Muscle of arm (tissue), 14 donors: ENCODE measurements at places on chromosomes 7 and 10. TPM values are rescaled to one million over a fixed set of nuclear protein-coding genes. Genes with fewer than 3 reads are reported as not detected.
A peak's percentile ranks its signal among the peaks of the same experiment; 100 is the strongest.

The PPA1 gene
- polyA plus RNA-seq: 97.6 TPM

The MARVELD1 gene
- 40.4 TPM for polyA plus RNA-seq

DNA sequence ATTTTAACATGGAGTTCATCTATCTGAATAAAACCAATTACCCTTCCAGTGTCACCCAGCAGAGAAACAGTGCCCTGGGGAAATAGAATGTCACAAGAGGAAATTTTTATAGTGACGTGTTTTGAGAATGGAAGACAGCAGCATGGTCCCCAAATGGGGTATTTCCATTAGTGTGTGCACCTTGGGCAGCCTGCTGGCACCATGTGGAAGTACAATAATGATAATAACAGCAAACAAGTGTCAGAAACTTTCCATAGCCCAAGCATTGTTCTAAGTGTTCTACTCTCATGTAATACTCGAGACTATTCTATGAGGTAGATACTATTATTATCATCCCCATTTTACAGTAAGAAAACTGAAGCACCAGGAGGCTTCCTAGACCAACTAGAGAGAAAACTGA is 2.2 kb upstream of the PDE1C start:
- DNase-seq: no peak

DNA sequence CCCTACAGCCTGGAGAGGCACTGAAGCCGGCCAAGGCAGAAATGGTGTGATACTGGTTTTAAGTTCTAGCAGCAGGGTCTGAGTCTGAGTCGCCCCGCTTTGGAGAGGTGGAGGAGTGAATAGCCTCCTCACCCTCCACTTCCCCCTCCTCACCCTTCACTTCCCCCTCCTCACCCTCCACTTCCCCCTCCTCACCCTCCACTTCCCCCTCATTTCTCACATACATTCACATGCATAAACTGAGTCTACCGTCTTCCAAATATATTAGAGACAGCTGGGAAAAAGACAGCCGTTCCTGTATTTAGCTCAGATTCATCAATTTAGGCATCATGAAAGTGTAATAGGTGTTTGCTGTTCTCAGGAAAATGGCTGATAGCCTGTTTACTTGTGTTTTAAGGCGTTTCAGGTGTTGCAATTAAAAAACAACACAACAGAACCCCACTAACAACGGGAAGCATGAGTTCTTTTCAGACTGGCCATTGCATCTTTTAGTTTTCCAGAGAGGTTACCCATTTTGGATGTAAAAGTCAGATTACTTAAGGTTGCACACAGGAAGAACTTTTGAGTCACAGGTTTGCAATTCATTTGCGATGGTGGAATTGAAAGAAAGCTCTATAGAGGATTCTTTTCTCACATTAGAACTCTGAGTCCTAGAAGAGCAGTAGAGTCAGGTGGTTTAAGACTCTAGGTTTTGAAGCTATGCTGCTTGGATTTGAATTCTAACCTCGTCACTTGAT is 861 bp downstream of the NRBF2 start:
- DNase-seq: no peak

- DNase-seq: no peak
Measured at GRCh38 chr10:127553417-127553816, 4.3 kb downstream of the NPS start.

GRCh38 chr10:96906864-96907263 is 74.8 kb downstream of the LCOR start:
- DNase-seq: no peak

GRCh38 chr10:63548860-63549259 is 27.7 kb downstream of the REEP3 start:
- no peak for DNase-seq

DNA sequence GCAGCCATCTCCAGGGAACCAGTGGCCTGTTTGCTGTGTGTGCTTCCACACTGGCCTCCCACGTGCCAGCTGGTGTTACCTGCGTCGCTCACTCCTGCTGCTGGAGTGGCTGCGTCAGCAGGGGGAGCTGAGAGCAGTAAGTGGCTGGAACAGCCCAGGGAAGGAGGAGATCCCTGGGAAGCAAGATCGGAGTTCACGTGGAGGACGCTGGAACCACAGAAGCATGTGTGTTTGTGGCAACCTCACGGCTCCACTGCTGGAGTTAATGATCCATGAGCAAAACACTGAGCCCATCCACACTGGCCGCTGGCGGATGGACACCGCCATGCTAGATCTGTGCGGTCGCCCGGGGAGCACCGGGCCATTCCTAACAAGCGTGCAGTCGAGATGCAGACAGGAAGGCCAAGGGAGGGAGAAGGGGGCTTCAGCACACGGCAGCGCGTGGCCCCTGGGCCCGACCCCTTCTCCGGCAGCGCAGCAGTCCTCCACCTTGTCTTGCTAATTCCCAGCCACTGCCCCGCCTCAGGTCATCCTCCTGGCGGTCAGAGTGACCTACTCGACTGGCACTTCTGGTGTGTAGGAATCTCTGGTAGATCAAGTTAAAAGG is 68.5 kb upstream of the EEPD1 start:
- DNase-seq: no peak

The CCDC146 gene
- 17.5 TPM for polyA plus RNA-seq

GRCh38 chr7:30921540-30922401 is 10.1 kb downstream of the AQP1 start:
- DNase-seq: no peak

The TRIM73 gene
- 2.6 TPM for polyA plus RNA-seq

- DNase-seq: no peak
Measured at GRCh38 chr7:437329-438251, 82.1 kb downstream of the PDGFA start.

The IFIT1B gene
- polyA plus RNA-seq: 0.46 TPM

DNA sequence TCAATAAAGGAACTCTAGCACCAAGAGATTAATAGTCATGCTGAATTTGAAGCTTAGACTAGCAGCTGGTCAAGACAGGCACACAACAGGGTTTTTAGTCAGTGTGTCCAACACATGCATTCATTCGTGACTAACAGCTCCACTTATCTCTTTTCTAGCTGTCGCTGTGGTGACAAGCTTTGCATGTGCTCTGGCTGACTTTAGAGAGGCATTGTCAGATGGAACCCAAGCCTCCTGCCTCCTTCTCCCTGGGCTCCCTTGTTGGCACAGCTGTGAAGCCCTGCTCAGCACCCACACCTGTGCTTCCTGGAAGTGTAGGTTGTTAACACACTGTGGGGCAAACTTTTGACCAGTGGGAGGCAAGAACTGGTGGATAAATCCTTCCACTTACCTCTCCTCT is 9.8 kb upstream of the AGK start:
- DNase-seq: no peak

GRCh38 chr7:142534726-142535122 is 214.5 kb upstream of the PRSS1 start:
- no peak for DNase-seq

The CLCN1 gene
- 0.50 TPM for polyA plus RNA-seq

DNA sequence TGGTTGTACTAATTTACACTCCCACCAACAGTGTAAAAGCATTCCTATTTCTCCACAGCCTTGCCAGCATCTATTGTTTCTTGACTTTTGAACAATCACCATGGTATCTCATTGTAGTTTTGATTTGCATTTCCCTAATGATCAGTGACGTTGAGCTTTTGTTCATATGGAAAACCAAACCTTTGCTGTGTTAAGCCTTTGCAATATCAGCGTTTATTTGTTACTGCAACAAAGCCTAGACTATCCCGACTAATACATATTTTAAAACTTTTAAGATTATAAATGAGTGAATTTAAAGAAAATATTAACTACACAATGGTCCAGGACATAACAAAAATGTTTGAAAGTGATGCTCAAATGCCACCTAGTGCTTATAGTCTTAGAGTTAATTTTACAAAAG is 26.6 kb downstream of the TRIL start:
- DNase-seq: no peak

The CRYGN gene
- polyA plus RNA-seq: not detected

GRCh38 chr7:41628901-41629300 is 74.0 kb downstream of the INHBA start:
- DNase-seq: no peak

- no peak for DNase-seq
Measured at GRCh38 chr7:6011541-6011940, 2.5 kb downstream of the AIMP2 start.

GRCh38 chr7:17558558-17559332 is 260.3 kb downstream of the AHR start:
- no peak for DNase-seq

GRCh38 chr10:73506491-73506890 is 10.7 kb upstream of the PPP3CB start:
- DNase-seq: no peak

DNA sequence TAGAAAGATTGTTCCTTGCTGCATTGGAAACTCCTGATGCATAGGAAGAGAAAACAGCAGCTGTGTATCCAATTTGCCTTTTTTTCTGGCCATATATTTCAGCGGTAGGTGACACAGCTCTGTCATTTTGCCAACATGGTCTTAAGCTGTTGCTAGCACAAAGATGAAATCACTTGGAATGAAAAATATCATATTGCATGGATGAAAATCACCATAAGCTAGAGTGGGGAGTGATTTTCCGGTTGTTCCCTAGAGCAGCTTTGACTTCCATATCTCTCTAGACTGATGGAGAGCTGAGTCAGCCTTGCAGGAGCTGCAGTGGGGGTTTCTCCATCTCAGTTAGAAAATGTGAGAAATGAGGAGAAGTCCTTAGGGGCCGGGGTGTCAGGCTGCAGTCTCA is 38.3 kb upstream of the BTBD16 start:
- peak; percentile 82 for DNase-seq

The THSD7A gene
- 5.0 TPM for polyA plus RNA-seq

GRCh38 chr7:69967689-69968450 is 369.6 kb downstream of the AUTS2 start:
- DNase-seq: peak; percentile 15

The CLRN3 gene
- 0.14 TPM for polyA plus RNA-seq

GRCh38 chr7:71019706-71020105 is 112.2 kb upstream of the GALNT17 start:
- DNase-seq: peak; percentile 93

DNA sequence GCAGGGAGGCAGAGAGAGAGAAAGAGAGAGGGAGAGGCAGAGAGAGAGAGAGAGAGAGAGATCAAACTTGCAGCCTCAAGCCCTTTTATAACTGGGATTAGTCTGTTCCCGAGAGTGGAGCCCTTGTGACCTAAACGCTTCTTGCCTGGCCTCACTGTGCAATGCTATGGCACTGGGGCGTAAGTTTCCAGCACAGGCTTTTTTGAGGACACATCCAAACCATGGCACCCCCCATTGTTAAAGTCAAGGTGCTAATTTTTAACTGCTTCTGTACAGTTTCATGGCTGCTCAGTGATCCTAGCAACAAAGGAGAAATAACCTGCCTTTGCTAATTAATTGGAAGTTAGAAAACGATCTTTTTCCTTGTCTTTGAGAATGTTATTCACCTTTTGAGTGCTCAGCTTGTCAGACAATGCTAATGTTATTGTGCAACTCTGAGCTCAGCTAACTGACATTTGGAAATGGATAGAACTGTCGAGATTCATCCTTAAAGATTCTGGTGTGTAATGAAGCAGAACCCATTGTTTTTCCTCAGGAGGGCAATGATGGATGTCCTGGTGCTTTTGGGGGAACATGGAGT is 268.4 kb downstream of the GLRX3 start:
- no peak for DNase-seq

The HEPACAM2 gene
- 0.36 TPM for polyA plus RNA-seq

DNA sequence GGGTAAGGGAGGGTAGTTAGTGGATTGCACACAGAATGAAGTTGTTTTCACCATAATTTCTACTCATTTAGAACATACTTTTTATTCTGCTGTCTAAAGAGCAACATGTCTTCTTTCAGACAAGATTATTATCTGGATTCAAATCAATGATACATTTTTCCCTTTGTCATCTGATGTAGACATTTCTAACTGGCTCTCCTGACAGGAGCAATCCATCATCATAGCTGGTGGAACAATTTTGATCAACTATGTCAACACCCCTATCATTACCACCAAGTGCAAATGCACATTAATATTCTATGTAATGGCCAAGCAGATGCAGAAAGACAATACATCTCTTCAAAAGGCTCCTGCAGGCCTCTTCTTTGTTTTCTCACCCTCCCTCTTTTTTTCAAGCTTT is 672.9 kb upstream of the LRRTM3 start:
- DNase-seq: no peak

- DNase-seq: peak; percentile 16
Measured at GRCh38 chr7:112453505-112454171, 3.4 kb downstream of the IFRD1 start.

GRCh38 chr7:39248692-39249090 is 271.0 kb downstream of the POU6F2 start:
- DNase-seq: no peak

- DNase-seq: no peak
Measured at GRCh38 chr7:6205971-6206660, 66.3 kb downstream of the CYTH3 start.

DNA sequence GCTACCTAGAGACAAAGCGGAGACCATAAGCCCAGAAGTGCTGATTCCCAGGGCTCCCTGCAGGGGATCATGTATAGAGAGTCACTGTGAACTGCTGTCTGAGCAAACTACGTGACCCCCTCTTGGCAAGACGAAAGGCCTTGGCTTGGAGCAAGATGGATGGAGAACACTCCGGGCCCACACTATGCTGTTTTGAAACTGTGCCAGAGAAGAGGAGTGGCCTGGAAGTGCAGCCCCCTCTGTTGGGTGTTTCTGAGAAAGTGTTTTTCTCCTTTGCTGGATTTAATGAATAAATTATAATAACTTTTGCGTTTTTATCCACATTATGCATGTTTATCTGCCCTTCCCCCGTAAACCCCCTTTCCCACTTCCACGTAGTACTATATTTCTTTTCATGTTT is 639.3 kb upstream of the GALNT17 start:
- DNase-seq: no peak

The ZNF804B gene
- not detected for polyA plus RNA-seq

The ZNF32 gene
- polyA plus RNA-seq: 52.7 TPM

DNA sequence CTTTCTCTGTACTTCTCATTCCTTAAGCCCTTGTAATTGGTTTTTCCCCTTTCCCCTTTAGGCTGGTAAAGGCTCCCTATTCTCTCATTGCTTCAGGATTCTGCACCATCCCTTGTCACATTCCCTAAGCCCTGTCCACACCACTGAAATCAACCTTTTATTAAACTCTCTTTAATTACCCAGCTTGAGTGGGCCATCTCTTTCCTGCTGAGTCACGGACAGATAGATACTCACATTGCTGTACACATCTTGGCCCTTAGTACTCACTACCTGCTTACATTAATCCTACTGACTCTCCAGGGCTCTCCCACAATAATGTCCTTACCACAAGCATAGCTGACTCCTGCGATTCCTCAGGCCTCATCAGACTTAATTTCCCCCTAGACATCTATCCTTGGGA is 94.0 kb upstream of the PCGF5 start:
- DNase-seq: no peak

The SLC35B4 gene
- polyA plus RNA-seq: 11.5 TPM

The ZNF518A gene
- 27.1 TPM for polyA plus RNA-seq

DNA sequence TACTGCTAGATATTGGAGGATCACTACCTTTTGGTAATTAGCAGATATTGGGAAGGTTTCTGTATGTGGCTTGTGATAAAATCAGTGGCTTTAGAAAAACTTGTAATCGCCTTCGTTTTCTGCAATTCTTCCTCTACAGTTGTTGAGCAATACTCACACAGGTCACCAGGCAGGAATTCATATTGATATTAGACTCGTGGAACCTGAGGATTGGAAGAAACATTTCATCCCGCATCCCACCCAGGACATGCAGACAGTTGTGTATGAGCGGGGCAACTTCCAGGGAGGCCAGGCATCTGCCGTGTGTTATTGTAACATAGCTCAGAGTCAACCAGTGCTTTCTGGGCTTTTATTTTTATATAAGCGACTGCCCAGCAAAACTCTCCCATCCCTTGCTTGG is 821.3 kb downstream of the LRMDA start:
- DNase-seq: no peak

The ATG9B gene
- polyA plus RNA-seq: 0.98 TPM
